WTC11 (cell line): ENCODE measurements at places on chromosomes 16 and 17. TPM values are rescaled to one million over a fixed set of nuclear protein-coding genes. Genes with fewer than 3 reads are reported as not detected.

HS3ST2 gene
- 0.32 to 0.61 TPM (median 0.37 TPM) in 3 replicates for total RNA-seq

CACNG5 gene
- total RNA-seq = 1.9 to 3.1 TPM (median 2.8 TPM) in 3 replicates

ADGRG1 gene
- 1.7 to 2.6 TPM (median 2.0 TPM) in 3 replicates for total RNA-seq

PKMYT1 gene
- 102 to 120 TPM (median 113 TPM) in 3 replicates for total RNA-seq

DRC3 gene
- 0.34 to 0.48 TPM (median 0.42 TPM) in 3 replicates for total RNA-seq
